ENCODE measurements at places on chromosomes 1 and 21. TPM values are rescaled to one million over a fixed set of nuclear protein-coding genes. Genes with fewer than 3 reads are reported as not detected.
A peak's percentile ranks its signal among the peaks of the same experiment; 100 is the strongest.

The LAX1 gene
- total RNA-seq, result 22.7 TPM

The LCE3D gene
- not detected for total RNA-seq

DNA sequence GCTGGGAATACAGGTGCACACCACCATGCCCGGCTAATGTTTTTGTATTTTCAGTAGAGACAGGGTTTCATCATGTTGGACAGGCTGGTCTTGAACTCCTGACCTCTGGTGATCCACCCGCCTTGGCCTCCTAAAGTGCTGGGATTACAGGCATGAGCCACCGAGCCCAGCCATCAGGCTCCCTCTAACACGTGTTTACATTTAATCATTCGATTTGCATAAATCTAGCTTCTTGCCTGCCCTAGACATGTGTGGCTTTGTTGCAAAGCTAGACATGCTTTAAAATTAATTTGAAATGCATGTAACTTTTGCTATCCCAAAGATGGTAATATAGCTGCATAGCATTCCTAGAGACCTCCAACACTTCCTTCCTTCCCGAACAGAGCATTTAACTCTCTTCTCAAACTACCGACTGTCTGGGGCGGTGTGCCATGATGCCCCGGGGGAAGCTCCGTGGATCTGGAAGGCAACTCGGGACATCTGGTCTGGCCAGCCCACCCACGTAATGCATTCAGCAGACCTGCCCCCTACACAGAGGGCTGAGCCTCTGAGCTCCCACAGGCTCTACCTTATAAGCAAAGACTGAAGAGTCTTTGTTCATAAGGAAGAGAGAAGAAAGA is 34.6 kb upstream of the NID1 start:
- no peak for DNase-seq

GRCh38 chr1:204438628-204439027 is 27.0 kb upstream of the PPP1R15B start:
- peak; percentile 26 for DNase-seq

DNA sequence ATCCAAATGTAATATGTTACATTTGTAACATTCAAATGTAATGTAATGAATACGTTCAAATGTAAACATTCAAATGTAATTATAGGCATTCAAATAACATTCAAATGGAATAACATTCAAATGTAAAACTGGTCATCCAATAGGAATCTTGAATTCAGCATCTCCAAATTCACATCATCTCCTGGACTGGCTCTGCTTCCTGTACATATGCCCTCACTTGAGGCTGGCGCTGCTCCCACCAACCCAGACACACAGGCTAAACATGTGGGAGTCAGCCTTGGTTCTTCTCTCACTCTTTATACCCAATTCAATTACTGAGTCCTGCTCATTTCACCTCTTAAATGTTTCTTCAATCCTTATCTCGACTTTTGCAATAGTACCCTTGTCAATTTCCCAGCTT is 6.9 kb downstream of the EBNA1BP2 start:
- DNase-seq, result no peak

- DNase-seq, result no peak
Measured at GRCh38 chr1:156423422-156424352, 54.7 kb downstream of the RHBG start.

- DNase-seq, result no peak
Measured at GRCh38 chr1:54653036-54653435, 11.4 kb downstream of the MROH7 start.

- DNase-seq, result no peak
Measured at GRCh38 chr1:246792603-246793002, 68.4 kb downstream of the SCCPDH start.

GRCh38 chr1:1038694-1039093 is 18.8 kb downstream of the AGRN start:
- no peak for DNase-seq

GRCh38 chr1:181531951-181532600 is 48.8 kb downstream of the CACNA1E start:
- DNase-seq, result no peak

DNA sequence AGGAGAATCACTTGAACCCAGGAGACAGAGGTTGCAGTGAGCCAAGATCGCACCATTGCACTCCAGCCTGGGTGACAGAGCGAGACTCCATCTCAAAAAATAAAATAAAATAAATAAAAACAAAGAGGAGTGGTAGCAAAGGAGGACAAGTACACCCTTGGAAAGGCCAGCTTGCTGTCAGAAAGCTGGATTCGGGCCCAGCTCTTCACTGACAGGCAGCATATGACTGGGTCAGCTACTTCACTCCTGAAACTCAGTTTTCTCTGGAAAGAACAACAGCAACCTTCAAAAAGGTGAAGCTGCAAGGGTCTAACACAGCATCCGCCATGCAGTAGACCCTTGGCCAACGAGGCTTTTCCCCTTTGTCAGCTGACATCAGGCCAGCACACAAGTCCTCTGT is 156.0 kb upstream of the TIAM1 start:
- no peak for DNase-seq

DNA sequence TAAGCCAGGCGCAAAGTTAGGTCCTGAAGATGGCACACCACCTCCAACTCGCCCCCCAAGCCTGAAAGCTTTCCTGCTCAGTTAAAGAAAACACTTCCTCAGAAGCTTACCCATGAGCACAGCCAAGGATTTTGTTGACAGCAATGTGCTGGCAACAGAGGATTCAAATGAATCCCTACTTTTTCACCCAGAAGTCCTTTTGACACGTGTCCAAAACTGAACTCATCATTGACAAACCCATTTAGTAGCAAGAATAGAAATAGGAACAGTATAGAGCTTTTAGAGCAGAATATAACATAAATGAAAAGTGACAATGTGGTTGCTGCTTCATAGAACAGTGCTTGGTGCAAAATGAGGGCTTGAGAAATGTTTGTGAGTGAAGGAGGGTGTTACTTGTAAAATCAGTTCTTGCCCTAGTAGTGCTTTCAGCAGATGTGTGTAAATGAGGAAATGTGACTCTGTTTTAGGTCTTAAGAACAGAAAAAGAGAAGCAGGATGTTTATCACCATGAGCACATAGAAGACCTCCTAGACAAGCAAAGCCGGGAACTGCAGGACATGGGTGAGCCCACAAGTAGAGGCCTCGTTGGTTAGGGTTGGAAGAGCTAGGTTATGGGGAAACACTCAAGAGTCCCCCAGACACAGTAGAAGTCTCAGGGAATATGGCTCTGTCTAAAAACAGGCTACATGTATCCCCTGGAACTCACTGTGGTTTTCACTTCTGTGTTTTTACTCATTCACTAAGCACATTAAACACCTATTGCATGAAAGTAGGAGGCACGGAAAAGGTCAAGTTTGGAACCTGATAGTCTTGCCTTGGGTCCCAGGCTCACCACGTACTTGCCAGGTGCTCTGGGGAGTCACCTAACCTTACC is 48.6 kb upstream of the TMEM125 start:
- no peak for DNase-seq

GRCh38 chr1:96357141-96357765 is 364.3 kb upstream of the PTBP2 start:
- no peak for DNase-seq
